ENCODE measurements at places on chromosomes 11 and 22.

DNA sequence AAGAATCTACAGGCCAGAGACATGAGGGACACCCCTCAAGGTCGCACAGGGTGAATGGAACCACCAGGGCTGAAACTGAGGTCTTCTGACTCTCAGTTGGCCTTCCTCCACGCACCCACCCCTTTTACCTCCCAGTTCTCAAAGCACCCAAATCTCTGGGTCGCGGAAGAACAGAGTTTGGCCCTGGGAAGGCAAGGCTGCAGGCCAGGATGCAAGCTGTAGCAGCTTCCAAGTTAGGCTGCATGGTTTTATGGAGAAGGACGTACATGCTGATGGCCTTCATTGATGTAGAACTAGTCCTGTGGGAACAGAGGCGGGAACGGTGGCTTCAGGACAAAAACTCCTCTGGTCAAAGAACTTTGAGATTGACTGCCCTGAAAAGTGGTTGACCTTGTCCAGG lies 143.5 kb upstream of the B3GAT1 start:
- DNase-seq: no peak

GRCh38 chr22:31292236-31292989 lies at the start of gene PIK3IP1:
TSS of gene PIK3IP1 (minus strand) at chr22:31292488. CDS start at chr22:31292344, 144 bp downstream.
- peak; percentile 83 for DNase-seq

DNA sequence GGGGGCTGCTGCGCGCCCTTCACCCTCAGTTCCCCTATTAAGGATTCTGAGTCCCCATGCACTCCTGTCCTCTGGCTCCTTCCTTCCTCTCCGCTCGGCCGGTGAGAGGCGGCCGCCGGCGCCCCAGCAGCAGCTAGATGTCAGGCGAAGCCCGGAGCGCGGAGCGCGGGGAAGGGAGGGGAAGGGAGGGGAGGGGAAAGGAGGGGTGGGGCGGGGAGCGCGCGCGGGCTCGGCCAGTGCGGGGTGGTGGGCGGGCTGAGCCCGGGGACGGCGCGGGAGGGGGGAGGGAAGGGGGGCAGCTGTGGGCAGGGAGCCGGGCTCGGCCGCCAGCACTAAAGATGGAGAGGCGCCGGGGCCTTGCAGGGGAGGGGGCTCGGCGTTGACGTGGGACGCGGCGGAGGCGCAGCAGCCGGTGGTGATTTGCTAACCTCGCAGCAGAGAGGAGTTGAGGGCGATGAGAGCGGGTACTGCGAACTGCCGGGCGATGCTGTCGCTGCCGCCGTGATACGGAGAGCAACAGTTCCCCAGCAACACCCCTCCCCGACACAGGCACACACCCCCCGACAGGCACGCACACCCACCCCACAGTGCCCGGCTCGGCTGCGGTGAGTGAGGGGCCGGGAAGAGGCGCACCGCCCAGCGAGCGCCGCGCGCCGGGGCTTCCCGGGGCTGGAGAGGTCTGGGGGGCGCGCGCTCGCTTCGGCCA lies at the start of gene ZBTB16:
TSS of gene ZBTB16 (plus strand) at position 434 of the 706 bp plus-strand sequence. CDS start 3,590 bp downstream, outside the sequence.
- no peak for DNase-seq

GRCh38 chr11:92550871-92551270 lies 326.3 kb downstream of the FAT3 start:
- DNase-seq: no peak

DNA sequence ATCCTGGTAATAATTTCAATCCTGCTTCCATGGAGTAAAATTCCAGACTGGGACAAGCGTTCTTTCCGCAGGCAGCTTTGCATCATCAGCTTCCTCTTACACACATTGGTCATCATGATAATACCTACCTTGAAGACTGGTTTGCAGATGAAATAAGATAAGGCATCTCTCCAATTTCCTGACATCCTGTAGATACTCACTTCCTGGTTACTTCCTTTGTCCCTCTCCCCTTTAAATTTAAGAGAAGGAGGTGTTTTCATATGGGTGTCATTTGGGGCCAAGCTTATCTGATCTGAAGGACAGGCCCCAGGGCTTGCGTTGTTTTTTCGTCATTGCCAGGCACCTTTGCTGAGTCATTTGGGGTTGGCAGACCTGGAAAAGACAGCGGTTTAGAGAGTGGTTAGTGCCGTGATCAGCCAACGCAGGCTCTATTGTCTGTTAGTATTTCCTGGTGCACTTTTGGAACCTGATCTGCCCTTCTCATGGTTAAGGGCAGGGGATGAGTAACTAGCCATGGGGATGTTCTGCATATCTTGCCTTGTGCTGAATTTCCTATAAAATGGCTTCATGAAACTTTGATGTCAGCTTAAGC lies 24.1 kb downstream of the GRAMD1B start:
- no peak for DNase-seq

GRCh38 chr22:36175892-36176291 lies 15.3 kb upstream of the APOL3 start:
- no peak for DNase-seq

GRCh38 chr11:92697461-92698312 lies 271.8 kb upstream of the MTNR1B start:
- DNase-seq: peak; percentile 20

- no peak for DNase-seq
Measured at GRCh38 chr22:36565686-36566085, 36.7 kb upstream of the EIF3D start.

GRCh38 chr11:65927904-65928397 lies 8.7 kb downstream of the DRAP1 start:
- peak; percentile 26 for DNase-seq

GRCh38 chr22:28639321-28639720 lies 40.3 kb downstream of the TTC28 start:
- DNase-seq: no peak

Data from AG10803 (cell line).